ENCODE measurements at places on chromosomes 2 and 18.
A peak's percentile ranks its signal among the peaks of the same experiment; 100 is the strongest.

DNA sequence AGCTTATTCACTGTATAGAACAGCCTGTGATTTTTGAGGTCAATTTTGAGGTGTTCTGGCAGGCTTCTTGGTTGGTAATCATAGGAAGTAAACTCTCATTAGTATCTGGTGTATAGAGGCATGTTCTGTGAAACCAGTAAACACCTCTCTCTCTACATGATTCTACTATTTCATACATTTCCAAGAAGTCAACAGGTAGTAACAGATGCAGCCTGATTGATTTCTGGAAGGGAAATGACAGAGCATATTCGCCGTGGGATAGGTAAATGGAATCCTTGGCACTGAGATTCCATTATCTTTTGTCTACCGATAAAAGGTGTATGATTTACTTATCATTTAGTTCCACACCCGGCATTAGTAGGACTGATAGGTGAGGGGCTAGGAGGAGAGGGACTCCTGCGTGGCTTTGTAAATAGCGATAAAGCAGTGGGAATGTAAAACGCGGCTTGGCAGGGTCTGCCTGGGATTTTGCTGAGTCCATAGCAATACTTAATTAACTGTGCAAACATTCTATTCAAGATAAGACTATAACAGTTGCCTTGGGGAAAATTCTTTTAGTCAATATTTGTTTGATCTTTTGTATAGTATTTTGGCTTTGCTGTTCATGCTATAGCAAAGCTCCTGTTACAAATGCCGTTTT, 32.3 kb downstream of the LYPD6B start:
- no peak for DNase-seq

GRCh38 chr2:26704441-26704977, 12.0 kb downstream of the KCNK3 start:
- no peak for DNase-seq

DNA sequence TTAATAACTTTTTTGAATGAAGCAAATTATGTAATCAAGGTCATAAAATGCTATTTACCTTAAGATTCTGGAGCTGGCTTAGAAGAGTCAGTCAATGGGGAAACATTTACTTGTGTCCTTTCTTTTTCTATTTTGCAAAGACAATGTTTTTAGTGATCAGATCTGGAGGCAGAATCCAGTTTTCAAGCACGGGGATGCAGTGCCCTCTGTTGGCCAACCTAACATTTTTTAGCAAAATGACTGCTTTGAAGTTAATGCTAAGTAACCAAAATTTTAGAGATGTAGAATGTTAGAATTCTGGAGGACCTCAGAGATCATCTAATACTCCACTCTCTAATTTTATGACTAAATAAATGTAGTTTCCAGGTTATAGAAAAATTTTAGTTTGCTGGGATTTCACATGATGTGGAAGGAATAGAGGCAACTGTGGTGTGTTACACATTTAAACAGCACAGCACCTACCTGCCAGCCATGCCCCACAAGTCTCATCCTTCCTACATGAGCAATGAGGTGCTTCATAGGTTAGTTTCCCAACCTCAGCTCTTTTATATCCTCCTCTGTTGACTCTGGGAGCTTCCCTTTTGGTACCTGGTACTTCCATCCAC, 23.6 kb upstream of the SLC9A4 start:
- DNase-seq, result peak; percentile 49

DNA sequence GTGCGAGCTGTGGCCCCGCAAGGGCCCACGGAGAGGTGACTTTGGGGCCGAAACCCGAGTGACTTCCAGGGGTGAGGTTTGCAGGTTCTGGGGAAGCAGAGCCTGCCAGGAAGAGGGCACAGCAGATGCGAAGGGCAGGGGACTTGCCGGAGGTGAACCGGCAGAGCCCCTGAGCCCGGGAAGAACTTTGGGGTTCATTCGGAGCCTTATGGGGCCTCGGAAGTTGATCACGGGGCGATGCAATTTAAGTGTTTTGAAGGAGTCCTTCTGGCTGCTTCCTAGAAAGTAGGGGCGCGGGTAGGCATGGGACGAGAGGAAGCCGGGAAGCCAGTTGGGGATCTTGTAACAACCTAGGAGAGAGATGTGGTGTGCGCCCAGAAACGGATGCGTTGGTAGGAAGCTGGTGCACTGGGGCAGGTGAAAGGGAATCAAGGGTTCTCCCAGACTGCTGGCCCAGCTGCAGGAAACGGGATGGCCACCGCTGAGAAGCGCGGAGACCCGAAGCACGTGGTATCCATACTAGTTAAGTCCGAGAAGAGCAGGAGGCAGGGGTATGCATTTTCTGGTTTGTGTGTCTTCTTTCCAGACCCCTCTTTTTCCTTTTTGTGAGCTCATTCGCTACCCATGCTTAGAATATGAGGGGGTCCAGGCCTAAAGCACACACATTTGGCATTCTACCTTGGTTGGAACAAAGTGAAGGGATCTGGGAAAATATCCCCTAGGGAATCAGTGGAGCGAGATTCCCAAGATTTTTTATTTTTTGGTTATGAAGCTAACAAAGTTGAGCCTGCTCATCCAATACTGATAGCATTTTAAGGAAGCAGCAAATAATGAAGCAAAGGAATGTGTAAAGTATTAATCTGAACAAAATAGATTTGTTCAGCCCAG, 758 bp downstream of the SCLY start:
- peak; percentile 48 for DNase-seq

GRCh38 chr2:195639238-195639858, 17.7 kb upstream of the SLC39A10 start:
- DNase-seq, result no peak

- DNase-seq, result peak; percentile 66
Observed at GRCh38 chr2:263774-264492, at the start of gene SH3YL1. TSS of gene SH3YL1 (minus strand) at chr2:264032. CDS start at chr2:263984, 48 bp downstream.

DNA sequence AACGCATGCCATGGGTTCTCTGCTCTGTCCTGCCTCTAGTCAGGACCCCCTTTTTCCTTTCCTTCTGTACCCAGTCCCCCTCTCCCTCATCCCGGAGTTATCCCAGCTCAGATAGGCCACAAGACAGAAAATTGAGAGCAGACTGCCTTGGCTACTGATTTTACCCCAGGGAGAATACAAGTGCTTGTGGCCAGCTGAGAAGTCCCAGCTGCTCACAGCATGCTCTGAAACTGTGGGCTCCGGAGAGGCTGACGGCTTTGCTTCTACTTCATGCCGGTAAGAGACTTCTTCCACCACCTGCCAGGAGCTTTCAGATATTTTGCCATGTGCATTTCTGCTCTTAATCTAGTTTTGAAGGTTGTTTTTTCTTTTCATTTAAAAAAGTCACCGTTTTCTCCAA, 20.0 kb upstream of the SIX2 start:
- DNase-seq, result no peak

DNA sequence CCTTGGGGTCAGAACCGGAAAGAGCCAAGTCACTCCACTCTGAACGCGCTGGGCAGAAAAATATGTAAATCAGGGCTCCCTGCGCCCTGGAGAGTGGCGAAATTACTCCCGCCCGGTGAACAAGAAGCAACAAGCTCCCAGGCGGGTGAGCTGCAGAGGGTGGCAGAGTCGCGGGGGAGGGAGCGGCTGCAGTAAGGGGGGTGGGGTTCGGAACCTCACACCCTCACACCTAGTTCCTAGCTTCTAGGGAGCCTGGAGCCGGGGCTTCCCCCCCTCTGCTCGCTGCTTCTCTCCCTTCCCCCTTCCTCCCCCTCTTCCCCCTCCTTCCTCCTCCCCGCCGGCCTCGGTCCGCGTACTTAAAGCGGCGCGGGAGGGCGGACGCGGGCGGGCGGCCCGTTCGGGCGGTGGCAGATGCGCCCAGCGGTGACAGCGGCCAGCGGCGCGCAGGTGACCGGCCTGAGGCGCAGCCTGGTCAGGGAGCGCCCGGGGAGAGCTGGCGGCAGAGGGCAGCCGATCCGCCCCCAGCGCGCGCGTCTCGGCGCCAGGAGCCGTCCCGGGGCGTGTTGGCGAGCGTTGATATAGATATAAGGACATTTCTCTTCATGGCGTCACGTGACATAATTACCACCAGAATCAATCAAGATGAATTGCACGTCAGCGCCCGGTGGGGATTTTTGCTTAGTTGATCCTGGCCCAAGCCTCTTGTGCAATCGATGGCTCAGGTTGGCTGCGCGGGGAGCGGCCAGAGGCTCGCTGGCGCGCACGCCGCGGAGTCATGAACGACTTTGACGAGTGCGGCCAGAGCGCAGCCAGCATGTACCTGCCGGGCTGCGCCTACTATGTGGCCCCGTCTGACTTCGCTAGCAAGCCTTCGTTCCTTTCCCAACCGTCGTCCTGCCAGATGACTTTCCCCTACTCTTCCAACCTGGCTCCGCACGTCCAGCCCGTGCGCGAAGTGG, at the start of gene HOXD11:
HOXD11 (plus strand) TSS at position 700 of the 959 bp plus-strand sequence; CDS start at position 776, 76 bp downstream.
- no peak for DNase-seq

DNA sequence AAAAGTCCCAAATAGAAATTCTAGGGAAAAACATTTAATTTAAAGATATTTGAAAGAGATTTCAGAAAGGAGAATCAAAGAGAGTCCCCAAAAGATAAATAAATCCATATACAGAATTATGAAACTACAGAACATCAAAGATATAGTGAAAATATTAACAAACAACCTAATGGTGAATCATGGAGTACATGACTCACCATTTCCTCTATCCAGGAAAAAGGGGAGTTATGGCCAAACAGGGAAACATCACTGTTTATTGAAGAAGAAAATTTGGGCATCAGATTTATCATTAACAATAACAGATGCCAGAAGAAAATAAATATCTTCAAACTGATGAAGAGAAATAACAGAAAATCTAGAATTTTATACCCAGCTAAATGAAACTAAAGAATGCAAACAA, 448.3 kb downstream of the CDH2 start:
- DNase-seq, result no peak

GRCh38 chr2:18441583-18441982, 118.9 kb downstream of the RDH14 start:
- no peak for DNase-seq

DNA sequence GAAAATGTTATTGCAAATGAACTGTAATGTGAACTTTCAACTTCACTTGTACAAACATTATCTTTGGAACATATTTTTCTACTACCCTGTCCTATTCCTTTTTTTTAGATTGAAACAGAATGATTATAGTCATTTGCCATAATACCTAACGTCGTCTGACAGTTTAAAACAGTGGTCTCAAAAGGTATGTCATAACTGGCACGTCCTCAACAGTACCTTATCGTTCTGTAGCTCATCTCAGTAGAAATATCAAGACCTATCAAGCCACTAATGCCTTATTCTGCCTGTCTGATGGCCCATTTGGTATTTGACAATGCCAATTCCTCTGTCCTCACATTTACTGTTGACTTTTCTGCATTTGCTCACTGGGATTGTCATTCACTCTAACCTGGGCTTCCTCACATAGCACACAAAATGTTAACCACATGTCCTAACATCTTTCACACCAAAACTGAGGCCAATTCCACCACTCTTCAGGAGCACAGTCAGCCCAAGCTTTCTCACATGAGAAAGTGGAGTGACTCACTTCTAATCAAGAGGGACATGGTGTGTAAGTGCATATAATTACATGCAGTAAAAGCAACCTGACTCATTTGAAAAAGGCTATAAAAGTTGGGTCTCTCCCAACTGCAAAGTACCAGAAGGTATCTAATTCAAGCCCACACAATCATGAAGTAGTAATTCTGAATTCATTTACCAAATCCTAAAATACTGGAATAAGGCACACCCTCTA, 34.8 kb downstream of the DNER start:
- DNase-seq, result no peak

DNA sequence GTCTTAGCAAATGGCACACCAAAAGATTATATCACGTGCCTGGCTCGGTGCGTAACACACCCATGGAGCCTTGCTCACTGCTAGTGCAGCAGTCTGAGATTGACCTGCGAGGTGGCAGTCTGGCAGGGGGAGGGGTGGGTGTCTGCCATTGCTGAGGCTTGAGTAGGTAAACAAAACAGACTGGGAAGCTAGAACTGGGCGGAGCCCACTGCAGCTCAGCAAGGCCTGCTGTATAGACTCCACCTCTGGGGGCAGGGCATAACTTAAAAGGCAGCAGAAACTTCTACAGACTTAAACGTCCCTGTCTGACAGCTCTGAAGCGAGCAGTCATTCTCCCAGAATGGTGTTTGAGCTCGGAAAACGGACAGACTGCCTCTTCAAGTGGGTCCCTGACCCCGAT, 55.9 kb upstream of the FSHR start:
- no peak for DNase-seq

DNA sequence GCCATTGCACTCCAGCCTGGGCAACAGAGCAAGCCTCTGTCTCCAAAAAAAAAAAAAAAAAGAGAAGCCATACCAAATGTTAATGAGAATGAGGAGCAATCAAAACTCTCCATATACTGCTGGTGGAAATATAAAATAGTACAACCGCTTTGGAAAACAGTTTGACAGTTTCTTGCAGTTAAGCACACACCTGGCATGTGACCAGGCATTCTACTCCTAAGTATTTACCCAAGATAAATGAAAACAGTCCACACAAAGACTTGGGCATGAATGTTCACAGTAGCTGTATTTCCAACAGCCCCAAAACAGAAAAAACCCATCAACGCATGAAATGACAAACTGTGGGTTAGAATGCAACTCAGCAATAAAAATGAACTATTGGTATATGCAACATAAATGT, 76.0 kb upstream of the ST8SIA5 start:
- no peak for DNase-seq

DNA sequence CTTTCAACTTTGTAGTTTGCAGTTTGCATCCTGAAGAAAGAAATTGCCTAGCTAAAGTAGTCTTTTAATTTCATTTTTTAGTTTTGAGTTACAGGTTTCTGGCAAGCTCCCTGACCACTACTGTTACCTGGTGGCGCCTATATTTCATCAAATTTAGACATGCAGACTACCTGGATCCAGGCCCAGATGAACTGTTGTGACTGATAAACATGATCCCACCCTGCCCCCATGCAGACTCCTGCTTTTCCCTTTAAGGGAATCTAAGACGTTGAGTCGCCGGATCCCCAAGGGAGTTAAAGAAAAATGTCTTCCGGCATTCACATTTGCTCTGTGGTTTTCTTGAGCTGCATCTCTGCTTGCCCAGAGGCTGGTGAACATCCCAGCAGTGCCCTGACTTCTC, 22.2 kb downstream of the METAP1D start:
- DNase-seq, result no peak

- DNase-seq, result peak; percentile 35
Observed at GRCh38 chr2:175575346-175576258, 394.1 kb upstream of the ATP5MC3 start.

DNA sequence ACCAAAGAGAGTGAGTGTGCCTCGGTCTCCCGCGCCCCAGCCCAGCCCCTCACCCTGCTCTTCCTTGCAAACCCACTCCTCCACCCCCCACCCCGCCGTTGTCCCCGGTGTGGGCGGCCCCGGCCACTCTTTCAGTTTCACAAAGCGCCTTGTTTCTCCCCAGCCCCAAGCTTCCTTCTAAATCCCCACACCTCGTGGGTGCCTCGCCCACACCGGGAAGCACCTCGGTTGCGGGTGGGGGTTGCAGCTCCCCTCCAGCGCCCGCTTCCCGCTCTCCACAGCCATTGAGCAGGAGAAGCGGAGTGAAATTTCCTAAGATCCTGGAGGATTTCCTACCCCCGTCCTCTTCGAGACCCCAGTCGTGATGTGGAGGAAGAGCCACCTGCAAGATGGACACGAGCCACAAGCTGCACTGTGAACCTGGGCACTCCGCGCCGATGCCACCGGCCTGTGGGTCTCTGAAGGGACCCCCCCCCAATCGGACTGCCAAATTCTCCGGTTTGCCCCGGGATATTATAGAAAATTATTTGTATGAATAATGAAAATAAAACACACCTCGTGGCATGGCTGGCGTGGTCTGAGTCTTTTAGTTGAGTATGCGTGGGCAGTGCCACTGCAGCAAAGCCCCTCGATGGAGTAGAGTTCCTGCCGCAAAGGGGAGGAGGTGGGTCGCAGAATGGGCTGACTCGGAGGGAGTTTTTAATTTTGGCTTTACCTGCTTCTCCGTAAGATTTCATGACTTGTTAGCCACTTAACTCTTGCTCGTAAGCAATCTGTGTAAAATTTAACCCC, 848 bp downstream of the TMSB10 start:
- DNase-seq, result peak; percentile 72

GRCh38 chr2:215084080-215084479, 54.3 kb downstream of the ABCA12 start:
- no peak for DNase-seq
